ENCODE measurements at places on chromosomes 12 and 14. TPM values are rescaled to one million over a fixed set of nuclear protein-coding genes. Genes with fewer than 3 reads are reported as not detected.

GRCh38 chr12:123762715-123763052 is 583 bp downstream of the DNAH10 start:
- no peak for DNase-seq

DNA sequence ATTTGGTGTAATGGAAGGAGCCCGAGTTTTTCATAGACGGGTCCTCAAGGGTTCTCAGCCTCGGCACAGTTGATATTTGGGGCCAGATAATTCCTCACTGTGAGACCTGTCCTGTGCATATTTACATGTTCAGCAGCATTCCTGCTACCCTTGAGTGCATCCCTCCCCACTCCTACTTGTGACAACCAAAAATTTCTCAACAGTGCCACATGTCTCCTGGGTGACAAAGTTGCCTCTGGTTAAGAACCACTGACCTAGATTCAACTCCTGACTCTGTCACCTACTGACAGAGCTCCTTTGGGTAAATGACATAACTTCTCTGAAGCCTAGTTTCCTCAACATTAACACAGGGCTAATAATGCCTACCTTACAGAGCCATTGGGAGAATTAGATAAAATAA is 60.4 kb downstream of the TTC9 start:
- no peak for DNase-seq

Gene PLEKHG7
- 2.8 TPM for total RNA-seq

GRCh38 chr14:100422556-100423316 is 99.6 kb downstream of the SLC25A47 start:
- DNase-seq, result no peak

GRCh38 chr14:74583689-74584434 is 28.2 kb downstream of the LTBP2 start:
- DNase-seq, result no peak

DNA sequence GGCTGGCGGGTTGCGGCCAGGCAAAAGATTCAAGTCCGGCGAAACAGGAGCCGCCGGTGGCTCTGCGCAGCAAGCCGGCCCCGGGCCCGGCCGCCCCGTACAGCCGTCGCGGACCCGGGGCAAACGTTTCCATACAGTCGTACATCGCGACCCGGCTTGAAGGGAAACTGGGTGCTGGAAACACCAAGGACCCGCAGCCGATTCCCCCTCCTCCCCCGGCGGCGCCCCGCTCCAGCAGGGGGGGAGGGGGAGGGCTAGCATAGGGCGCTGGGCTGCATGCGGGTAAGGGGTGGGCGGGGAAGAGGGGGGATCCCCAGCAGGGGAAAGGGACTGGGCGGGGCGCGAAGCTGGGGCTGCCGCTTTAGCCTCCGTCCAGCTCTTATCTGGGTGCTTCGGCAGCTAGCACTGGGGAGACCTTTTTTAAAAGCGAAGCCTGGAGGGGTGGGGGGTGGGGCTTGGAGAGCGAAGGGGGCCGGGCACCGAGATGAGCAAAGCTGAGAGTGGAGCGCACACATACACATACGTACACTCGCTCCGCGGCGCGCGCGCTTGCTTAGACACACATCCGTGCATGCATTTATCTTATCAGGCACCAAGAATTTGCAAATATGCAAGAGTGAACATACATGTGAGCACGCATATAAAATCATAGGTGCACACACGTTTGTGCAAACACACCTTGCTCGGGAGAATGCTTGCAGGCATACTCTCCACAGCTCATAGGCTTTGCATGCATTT is 11.9 kb downstream of the RARG start:
- DNase-seq, result peak; percentile 42

- no peak for DNase-seq
These were observed 31.7 kb downstream of the BBS10 start for GRCh38 chr12:76316468-76316867.

DNA sequence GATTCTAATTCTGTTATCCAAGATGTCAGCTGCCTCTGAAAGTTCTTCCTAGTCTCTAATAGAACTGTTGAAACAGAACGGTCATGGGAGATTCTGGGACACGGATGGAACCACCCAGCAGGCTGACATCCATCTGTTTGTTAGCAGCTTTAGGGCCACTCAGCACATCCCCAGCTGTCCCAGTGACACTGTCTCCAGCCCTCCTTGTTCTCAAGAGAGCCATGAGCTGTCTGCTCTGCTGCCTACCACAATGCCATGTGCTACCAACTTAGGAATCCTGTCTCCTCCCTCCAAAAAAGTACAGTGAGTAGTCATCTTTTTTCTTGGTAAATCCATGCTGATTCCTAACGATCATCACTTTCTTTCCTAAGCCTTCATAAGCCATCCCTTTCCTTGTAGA is 130.5 kb downstream of the ZFP36L1 start:
- no peak for DNase-seq

DNA sequence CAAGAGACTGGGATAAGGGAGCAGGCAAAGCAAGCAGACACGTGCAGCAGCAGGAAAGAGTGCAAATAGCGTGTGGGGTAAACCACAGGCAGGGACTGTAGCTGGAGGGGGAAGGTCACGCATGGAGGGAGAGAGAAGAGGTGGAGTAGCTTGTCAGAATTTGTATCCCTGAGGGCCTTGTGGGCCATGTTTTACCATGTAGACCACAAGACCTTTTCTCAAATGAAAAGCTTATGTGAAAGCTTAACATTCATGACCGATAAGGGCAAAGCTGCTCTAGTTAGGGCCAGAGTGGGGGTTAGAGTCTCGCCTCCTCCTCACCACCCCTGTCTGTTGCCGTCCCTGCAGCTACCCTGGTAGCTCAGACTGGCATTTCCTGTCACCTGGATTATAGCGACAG is 152.9 kb upstream of the E2F7 start:
- no peak for DNase-seq

DNA sequence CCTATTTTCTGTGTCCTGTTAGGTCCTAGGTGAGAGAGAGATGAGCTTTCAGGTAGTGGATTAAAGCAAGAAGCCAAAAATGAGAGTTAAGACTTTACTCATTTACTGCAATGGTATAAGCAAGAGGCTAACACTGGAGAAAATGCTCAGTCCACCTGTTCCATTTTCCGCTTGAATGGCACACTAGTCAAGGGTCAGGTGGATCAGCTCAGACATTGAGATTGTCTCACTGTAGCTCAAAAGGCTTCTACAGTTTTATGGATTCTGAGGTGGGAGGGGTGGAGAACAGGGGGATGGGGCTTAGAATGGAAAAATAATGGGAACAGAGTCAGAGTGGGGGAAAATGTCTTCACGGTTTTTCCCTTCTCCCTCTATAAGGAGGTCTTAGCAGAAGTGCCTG is 57.3 kb upstream of the MUCL1 start:
- DNase-seq, result no peak

- no peak for DNase-seq
These were observed 6.3 kb downstream of the MTHFD1 start for GRCh38 chr14:64394423-64394822.

DNA sequence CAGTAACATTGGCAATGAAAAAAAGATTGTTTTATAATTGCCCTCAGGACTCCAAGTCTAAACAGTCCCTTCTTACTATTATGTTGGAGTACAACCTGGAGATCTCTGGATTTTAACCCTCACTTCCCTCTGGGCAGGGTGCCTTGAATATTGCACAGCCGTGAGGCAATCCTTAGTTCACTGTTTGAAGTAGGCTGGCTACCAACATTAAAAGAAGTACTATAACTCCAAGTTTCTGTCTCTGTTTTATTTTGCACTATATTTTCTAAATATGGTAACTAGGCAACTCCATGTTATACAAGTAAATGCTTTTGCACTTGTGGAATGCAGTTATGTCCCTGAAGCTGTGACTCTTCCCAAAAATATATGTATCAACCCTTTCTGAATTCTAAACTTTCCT is 490.7 kb downstream of the EGLN3 start:
- DNase-seq, result no peak

Gene SLC16A7
- total RNA-seq, result 16.0 TPM

DNA sequence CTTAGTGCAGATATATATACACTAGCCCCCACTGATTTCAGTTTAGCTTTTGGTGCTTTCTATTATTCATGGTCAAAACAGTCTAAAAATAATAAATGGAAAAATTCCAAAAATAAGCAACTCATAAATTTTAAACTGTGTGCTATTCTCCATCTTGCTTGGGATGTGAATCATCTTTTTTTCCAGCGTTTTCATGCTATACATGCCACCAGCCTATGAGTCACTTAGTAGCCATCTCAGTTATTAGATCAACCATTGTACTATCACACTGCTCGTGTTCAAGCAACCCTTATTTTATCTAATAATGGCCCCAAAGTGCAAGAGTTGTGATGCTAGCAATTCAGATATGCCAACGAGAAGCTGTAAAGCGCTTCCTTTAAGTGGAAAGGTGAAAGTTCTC is 73.9 kb upstream of the KRR1 start:
- DNase-seq, result no peak

Gene ADCY6
- 74.7 TPM for total RNA-seq

GRCh38 chr12:70828351-70828750 is 92.2 kb downstream of the PTPRR start:
- no peak for DNase-seq

Gene ZDHHC22
- not detected for total RNA-seq

Gene GLT8D2
- 22.7 TPM for total RNA-seq

DNA sequence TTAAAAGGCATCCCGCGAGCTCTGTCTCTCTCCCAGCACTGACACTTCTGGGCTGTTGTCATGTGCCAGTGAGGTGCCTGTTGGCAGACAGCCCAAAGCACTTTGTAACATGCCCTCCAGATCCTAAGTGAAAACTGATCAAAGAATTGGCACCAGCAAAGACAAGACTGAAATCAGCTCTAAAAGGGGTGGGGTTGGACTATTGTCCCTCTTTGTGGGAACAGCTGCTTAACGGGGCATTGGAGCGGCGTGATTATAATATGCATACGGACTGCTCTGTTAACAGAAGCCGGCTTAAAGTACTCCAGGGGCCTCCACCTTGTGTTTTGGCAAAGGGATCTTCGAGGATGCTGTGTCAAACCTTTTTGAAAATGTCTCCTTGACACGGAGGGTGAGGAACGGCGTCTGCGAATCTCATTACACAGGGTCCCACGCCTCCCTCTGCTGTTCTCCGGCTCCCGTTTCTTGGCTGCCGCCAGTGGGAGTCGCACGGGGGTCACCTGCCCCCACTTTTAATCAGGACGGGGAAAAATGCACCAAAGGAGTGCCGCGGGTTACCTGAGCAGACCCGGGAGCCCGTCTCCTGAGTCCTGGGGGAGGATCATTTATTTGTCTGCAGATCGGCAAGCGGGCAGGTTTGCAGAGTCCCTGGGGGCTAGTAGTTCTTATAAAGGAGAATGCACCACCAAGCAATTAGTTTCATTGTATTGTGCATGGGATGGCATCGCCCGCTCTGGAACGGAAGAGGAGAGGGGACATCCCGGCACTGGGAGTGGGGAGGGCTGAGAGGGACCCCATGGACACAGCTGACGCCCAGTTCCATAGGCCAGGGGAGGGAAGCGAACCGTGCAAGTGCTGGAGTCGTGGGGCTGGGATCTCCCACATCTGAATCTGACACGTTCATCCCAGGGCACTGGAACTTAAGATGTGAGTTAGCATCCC is 44.3 kb downstream of the SPRING1 start:
- DNase-seq, result no peak

Gene GAS2L3
- 83.2 TPM for total RNA-seq

- no peak for DNase-seq
These were observed 22.0 kb upstream of the SNRPF start for GRCh38 chr12:95836630-95837239.

DNA sequence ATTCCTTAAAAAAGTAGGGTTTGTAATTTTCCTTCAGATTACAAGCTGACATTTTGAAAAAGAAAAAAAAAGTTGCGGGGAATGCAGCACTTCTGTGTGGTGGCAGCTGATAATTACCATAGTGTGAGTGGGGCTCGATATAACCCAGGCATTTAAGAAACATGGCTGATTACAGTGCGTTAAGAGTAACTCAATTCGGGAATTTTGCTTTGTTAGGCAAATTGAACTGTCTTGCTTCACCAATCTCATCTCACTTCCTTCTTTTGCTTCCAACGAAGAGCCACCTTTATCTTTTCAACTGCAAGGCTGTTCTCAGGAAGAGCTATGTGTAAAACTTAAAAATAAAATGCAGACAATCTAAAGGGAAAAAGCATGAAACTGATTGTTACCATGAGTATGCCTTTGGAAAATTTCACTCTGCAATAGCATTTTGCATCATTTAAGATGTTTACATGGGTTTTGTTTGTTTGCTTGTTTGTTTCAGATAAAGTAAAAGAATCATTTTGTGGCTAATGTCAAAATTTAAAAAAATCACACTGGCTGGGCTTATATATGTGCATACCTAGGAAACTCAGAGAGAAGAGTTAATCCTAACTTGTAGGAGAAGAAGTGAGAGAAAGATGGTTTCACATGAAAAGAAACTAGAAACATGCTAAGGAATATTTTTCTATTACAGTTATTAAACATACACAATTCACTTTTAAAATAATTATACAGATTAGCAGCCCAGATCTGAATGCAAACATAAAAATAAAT is 295.9 kb upstream of the ATP2B1 start:
- DNase-seq, result no peak

GRCh38 chr12:65952737-65953209 is 128.5 kb downstream of the HMGA2 start:
- DNase-seq, result no peak

Gene SLC6A15
- total RNA-seq, result 0.44 TPM

DNA sequence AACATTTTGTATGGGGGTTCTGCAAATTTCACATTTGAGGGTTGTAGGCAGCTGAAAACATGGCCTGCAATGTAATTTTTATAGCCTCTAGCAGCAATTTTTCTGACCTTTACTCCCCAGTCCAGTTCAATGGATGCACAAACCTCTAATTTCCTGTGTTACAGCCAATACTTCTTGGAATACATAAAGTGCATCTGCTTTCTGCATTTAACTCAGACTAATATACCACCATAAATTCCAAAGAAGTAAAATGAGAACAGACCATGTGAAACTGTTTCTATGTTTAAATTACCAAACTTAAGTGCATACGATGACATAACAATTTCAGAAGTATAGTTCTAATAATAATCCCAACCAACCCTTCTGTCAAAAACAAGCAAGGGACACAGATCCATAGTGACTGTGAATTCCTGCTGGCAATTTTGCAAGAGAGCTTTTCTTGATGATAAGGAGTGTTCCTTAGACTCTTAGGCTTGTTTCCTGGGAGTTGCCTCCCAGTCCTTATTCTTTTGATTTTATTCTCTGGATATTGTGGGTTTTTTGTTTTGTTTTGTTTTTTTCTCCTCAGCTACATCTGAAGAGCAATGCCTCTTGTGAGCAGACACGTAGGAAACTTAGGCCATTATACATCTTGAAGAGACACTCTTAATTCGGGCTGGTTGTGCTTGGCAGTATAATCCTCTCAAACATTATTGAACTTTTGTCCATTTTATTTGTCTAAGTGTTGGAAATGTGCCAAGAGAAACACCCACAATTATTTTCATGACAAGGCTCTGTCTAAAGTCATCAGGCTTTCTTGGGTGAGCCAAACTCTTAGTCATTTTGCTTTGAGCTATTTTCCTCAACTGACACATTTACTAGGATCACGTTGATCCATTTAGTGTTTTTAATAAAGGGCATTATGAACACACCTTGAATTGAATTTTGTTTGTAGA is 51.3 kb upstream of the RERGL start:
- DNase-seq, result no peak

Gene CTSG
- total RNA-seq, result 2.5 TPM

DNA sequence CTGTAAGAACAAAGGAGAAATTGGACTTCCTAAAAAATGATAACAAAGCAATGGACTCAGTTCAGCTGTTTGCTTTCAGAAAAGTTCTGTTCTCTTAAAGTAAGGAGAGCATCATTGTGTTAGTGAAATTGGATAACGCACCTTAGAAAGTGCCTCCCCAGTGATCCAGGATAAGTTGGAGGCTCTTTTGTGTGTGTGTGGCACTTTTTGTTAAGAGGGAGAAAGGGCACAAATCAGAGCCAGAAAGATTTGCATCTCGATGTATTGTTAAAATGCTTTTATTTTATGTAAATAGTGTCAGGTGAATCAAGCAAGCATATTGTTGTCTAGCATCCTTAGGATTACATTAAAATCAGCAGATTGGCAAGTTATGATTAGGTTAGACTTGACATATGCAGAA is 2.1 kb downstream of the STK38L start:
- DNase-seq, result no peak

Data from tibial nerve (tissue), 4 donors.